ENCODE measurements at places on chromosomes 3 and 15. TPM values are rescaled to one million over a fixed set of nuclear protein-coding genes. Genes with fewer than 3 reads are reported as not detected.

Gene NR1I2
- not detected for total RNA-seq

Gene CPEB1
- 3.0 TPM for total RNA-seq

Gene ISLR
- 29.4 TPM for total RNA-seq

- no peak overlapping the region for H3K27ac ChIP-seq
- H3K27me3 ChIP-seq, result no peaks in the 10 kb centered on the region
- DNase-seq, result no peak
- H3K4me3 ChIP-seq, result no peak overlapping the region
- H3K36me3 ChIP-seq, result no peaks in the 10 kb centered on the region
- no peaks in the 10 kb centered on the region for H3K4me1 ChIP-seq
Measured at GRCh38 chr15:81363718-81364500, 10.1 kb downstream of the TMC3 start.

DNA sequence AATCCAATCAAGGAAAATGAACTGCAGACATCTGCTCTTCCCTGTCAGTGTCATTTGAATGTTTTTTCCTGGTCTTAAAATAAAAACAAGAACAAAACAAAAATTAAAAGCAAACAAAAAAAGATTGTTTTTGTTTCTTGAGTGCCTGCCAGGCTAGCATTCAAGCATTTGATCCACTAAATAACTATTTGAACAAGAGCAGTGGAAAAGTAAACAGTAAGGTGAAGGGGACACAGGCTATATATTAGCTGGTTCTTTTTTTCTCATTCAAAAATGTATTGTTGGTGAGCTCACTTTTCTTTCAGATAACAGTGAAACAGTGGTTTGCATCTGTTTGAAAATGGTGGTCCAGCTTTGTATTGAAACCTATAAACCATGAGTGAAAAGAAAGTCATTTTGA is 586.9 kb upstream of the SGO1 start:
- H3K36me3 ChIP-seq, result no peaks in the 10 kb centered on the region
- no peaks in the 10 kb centered on the region for H3K27me3 ChIP-seq
- H3K4me1 ChIP-seq, result no peaks in the 10 kb centered on the region
- H3K4me3 ChIP-seq, result no peak overlapping the region
- DNase-seq, result no peak

GRCh38 chr3:130997289-130997688 is 29.3 kb downstream of the ASTE1 start:
- peaks cover 16% of the 10 kb centered on the region for H3K4me1 ChIP-seq
- H3K4me3 ChIP-seq, result no peak overlapping the region
- H3K36me3 ChIP-seq, result no peaks in the 10 kb centered on the region

DNA sequence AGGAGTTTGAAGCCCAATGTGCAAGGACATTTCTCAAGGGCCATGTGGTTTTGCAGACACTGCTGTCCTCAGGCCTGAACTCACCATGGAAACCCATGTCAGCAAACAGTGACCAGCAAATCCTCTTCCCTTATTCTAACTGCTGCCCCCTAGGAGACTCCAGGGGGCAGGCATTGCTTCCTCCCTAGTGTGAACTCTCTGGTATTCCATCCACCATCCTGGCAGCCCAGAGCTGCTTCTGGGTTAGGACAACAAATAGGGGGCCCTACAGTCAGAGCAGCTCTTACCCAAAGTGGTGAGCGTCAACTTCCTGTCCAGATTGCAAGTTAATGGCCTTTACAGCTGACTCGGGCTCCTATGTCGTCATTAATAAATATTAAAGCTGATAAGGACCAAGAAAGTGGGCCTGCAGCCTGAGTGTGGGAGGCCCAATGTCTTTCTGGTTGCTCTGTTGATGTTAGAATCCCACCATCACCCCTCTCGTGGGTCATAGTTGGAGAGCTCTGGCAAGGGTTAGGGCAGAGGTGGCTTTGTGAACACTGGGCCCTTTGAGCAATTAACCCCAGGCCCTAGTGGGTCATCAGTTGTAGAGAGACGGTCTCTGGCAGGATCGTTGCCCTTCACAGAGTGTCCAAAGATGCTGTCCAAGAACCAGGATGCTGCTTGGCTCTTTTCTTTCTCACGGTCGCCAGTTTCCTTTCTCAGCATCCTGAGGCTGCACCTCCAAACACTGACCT is 41.5 kb downstream of the TGM4 start:
- no peaks in the 10 kb centered on the region for H3K36me3 ChIP-seq
- H3K4me3 ChIP-seq, result no peak overlapping the region
- no peaks in the 10 kb centered on the region for H3K27me3 ChIP-seq
- no peaks in the 10 kb centered on the region for H3K4me1 ChIP-seq

GRCh38 chr15:77296773-77297337 is 123.0 kb downstream of the PEAK1 start:
- H3K27me3 ChIP-seq, result no peaks in the 10 kb centered on the region
- no peak for DNase-seq
- H3K36me3 ChIP-seq, result no peaks in the 10 kb centered on the region
- no peak overlapping the region for H3K27ac ChIP-seq

DNA sequence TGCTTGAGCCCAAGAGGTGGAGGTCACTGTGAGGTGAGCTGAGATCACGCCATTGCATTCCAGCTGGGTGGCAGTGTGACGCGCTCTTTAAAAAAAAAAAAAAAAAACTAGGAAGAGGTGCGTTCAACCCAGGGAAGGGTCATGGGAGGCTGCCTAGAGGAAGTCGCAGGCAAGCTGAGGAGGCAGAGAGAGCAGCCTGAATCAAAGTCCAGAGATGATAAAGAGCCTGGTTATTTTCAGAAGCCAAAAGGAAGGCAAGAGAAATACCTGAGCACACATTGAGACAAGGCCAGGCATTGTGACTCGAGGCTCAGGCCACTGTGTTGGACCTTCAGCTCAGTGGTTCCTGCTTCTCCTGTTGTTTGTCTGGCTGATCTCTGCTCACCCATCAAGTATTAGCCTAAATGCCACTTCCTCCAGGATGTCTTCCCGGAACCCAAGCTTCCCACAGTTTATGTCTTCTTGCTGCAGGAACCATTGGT is 16.1 kb upstream of the GCNT3 start:
- no peak overlapping the region for H3K4me3 ChIP-seq
- no peaks in the 10 kb centered on the region for H3K27me3 ChIP-seq
- DNase-seq, result no peak
- H3K4me1 ChIP-seq, result no peaks in the 10 kb centered on the region

GRCh38 chr3:127074900-127075360 is 92.0 kb downstream of the PLXNA1 start:
- no peak for DNase-seq
- no peaks in the 10 kb centered on the region for H3K27me3 ChIP-seq
- H3K27ac ChIP-seq, result no peak overlapping the region

Gene MKRN3
- 0.29 TPM for total RNA-seq

DNA sequence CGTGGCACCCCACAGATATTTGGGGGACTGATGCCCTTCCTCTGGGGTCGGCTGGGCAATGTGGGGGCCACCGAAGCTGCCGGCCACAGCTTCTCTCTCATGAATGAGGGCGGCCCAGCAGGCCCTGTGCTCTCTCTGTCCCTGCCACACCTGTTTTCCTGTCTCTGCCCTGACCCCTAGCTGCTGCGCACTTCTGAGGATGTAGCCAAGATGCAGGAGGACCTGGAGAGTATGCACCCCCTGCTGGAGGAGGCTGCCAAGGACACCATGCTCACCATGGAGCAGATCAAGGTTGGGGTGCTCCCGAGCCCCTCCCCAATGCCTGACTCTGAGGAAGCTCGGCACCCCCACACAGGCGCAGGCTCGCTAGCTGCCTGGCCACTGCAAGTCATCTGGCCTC is 59.7 kb downstream of the SEMA3G start:
- H3K27me3 ChIP-seq, result no peaks in the 10 kb centered on the region
- H3K4me3 ChIP-seq, result no peak overlapping the region
- no peak for DNase-seq
- H3K36me3 ChIP-seq, result no peaks in the 10 kb centered on the region

Data from gastrocnemius medialis (tissue), 4 donors.